Left lung (tissue), 14 donors: ENCODE measurements at places on chromosomes 2 and 18. TPM values are rescaled to one million over a fixed set of nuclear protein-coding genes. Genes with fewer than 3 reads are reported as not detected.

Gene ITPRIPL1
- total RNA-seq = 2.3 TPM

Gene LIMS4
- 1.6 TPM for total RNA-seq

Gene POLE4
- 78.0 TPM for total RNA-seq

DNA sequence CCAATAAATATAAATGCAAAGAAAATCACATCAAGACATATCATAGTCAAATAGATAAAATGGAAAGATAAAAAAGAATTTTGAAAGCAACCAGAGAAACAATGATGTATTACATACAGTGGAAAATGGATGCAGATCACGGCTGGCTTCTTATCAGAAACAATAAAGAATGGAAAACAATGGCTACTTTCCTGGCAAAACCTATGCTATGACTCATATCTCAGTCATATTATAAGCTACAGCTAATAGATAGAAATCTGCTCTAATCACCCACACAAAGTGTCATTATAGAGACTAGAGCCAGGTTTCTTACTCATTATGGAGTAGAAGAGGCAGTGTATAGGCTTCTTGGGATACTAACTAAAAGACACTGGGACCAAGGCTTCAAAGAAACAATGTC is 93.5 kb upstream of the TACR1 start:
- H3K27ac ChIP-seq = no peak overlapping the region
- no peaks in the 10 kb centered on the region for H3K36me3 ChIP-seq
- H3K4me3 ChIP-seq = no peak overlapping the region
- peaks cover 5% of the 10 kb centered on the region for H3K4me1 ChIP-seq
- DNase-seq = no peak
- no peaks in the 10 kb centered on the region for H3K27me3 ChIP-seq

- DNase-seq = no peak
- no peaks in the 10 kb centered on the region for H3K36me3 ChIP-seq
- peaks cover 7% of the 10 kb centered on the region for H3K4me1 ChIP-seq
- no peak overlapping the region for H3K4me3 ChIP-seq
These were observed 109.8 kb upstream of the SIX2 start for GRCh38 chr2:45119038-45119437.

GRCh38 chr2:85277416-85278158 is 50.2 kb downstream of the TGOLN2 start:
- no peaks in the 10 kb centered on the region for H3K36me3 ChIP-seq
- H3K4me3 ChIP-seq = no peak overlapping the region
- H3K27me3 ChIP-seq = no peaks in the 10 kb centered on the region
- H3K4me1 ChIP-seq = peaks cover 4% of the 10 kb centered on the region
- peak overlapping the region; percentile 19 for H3K27ac ChIP-seq

Gene APCDD1
- 49.0 TPM for total RNA-seq

Gene FAM110C
- total RNA-seq = 2.8 TPM

GRCh38 chr2:222903234-222904220 is 42.7 kb downstream of the ACSL3 start:
- DNase-seq = no peak
- H3K36me3 ChIP-seq = no peaks in the 10 kb centered on the region
- no peaks in the 10 kb centered on the region for H3K27me3 ChIP-seq
- H3K4me3 ChIP-seq = no peak overlapping the region
- no peaks in the 10 kb centered on the region for H3K4me1 ChIP-seq

- DNase-seq = no peak
- H3K27ac ChIP-seq = no peak overlapping the region
- H3K36me3 ChIP-seq = no peaks in the 10 kb centered on the region
- H3K27me3 ChIP-seq = no peaks in the 10 kb centered on the region
These were observed 394.2 kb upstream of the ZEB2 start for GRCh38 chr2:144914113-144914512.

DNA sequence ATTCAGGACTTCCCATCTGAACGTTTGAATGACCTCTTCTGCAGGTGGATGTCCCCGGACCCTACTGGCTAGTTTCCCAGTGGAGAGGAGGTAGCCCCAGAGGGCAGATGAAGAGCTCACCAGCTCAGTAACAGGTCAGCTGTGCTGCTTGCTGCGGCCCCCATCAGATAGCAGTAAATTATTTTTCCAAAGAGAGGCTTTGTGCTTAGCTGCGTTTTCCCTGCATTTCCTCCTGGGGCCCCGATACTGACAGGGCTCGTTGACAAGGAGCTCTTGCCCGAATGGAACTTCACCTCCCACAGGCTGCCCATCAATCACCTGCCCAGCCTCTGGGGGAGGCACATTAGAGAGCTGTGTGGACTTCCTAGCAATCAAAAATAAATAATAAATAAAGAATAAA is 185.8 kb downstream of the DOK6 start:
- DNase-seq = no peak
- no peaks in the 10 kb centered on the region for H3K4me1 ChIP-seq

Gene PRADC1
- 23.1 TPM for total RNA-seq

Gene ASXL3
- total RNA-seq = 3.1 TPM

DNA sequence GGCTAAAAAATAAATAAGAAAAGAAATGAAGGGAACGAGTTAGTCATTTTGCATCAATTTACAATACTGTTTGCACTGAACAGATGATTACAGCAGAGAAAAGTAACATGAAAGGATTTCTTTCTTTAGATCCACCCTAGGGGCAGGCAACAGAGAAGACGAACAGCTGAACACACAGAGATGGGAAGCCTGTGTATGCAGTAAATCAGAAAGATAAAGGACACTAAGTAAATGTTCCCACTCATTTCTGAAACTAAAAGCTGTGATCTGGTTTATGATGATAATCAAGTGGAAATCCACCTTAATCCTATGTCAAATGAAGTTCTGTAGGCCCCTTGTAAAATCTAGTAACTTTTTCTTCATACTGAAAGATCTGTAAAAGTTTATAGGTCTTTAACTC is 54.2 kb downstream of the AKAIN1 start:
- no peaks in the 10 kb centered on the region for H3K4me1 ChIP-seq
- H3K27me3 ChIP-seq = no peaks in the 10 kb centered on the region
- H3K27ac ChIP-seq = no peak overlapping the region
- no peaks in the 10 kb centered on the region for H3K36me3 ChIP-seq
- DNase-seq = no peak
- no peak overlapping the region for H3K4me3 ChIP-seq

Gene FAM136A
- total RNA-seq = 25.6 TPM

DNA sequence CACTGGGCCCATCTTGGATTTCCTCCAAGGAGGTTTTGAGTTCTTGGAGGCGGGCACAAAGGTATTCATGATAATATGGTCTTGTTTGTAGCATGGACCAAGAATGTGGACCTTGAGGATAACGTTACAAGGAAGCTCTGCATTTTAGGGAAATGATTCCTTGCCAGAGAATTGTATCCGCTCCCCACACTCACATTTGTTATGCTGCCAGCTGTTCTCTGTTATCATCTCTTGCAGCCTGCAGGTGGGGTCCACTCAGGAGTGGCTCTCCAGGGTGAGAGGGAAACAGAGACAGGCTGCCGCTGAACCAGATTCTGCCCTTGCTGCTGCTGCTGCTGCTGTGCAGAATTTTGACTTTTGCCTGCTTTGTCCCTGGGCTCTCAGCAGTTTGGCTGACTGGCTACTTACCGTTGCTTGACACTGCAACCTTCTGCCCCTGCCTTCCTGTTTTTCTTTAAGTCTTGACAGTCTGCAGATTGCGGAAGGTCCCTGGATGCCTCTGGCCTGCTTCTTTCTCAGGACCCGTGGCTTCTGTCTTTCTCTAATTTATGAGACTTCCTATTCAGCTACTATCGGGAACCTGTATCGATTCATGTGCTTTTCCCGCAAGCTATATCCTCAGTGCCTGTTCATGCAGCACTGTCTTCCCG is 122.3 kb upstream of the DOCK10 start:
- H3K27ac ChIP-seq = no peak overlapping the region
- H3K27me3 ChIP-seq = no peaks in the 10 kb centered on the region
- H3K4me1 ChIP-seq = no peaks in the 10 kb centered on the region
- H3K4me3 ChIP-seq = no peak overlapping the region

Gene DTNB
- total RNA-seq = 25.6 TPM

- H3K27me3 ChIP-seq = no peaks in the 10 kb centered on the region
- H3K36me3 ChIP-seq = no peaks in the 10 kb centered on the region
- DNase-seq = no peak
These were observed 148.7 kb downstream of the CTIF start for GRCh38 chr18:48687346-48688042.

Gene E2F6
- 8.7 TPM for total RNA-seq

DNA sequence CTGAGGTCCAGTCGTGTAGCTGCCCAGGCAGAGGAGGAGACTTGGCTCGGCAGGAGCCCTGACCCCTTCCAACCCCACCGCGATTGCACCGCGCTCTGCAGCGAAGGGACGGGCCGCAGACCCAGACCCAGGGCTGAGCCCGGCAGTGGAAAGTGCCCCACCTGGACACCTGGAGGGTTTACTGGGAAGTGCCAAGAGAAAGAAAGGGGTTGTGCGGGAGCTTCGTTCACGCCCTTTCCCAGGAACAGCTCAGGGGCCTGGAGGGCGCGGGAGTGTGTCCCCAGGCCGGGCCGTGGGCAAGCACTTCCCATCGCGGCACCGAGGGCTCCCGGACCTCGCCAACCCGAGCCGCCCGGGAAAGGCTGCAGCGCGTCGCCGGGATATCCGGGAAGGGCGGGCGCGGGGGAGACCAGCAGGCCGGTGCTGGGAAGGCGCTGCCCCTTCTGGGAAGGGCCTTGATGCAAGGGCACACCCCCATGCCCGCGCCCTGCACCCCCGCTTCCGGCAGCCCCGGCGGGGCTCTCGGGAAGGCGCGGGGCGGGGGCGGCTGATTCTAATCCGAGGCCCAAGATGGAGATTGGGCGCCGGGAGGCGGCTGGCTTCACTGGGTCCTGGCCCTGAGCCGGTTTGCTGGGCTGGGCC is 36.1 kb upstream of the MRPL33 start:
- H3K27ac ChIP-seq = peak overlapping the region; percentile 86
- peak; percentile 86 for DNase-seq
- H3K4me3 ChIP-seq = peak overlapping the region; percentile 37
- H3K36me3 ChIP-seq = no peaks in the 10 kb centered on the region
- peaks cover 44% of the 10 kb centered on the region for H3K4me1 ChIP-seq
- H3K27me3 ChIP-seq = no peaks in the 10 kb centered on the region

- peaks cover 47% of the 10 kb centered on the region for H3K4me1 ChIP-seq
- DNase-seq = no peak
- H3K27ac ChIP-seq = peak overlapping the region; percentile 48
- no peaks in the 10 kb centered on the region for H3K36me3 ChIP-seq
- H3K4me3 ChIP-seq = no peak overlapping the region
These were observed 23.7 kb downstream of the CRACDL start for GRCh38 chr2:98912221-98912851.

- no peak overlapping the region for H3K4me3 ChIP-seq
- peaks cover 6% of the 10 kb centered on the region for H3K4me1 ChIP-seq
- no peak for DNase-seq
- H3K27me3 ChIP-seq = no peaks in the 10 kb centered on the region
- no peak overlapping the region for H3K27ac ChIP-seq
- no peaks in the 10 kb centered on the region for H3K36me3 ChIP-seq
These were observed 177.1 kb downstream of the RNF144A start for GRCh38 chr2:7094231-7094741.

Gene TWIST2
- total RNA-seq = 8.9 TPM

Gene GLI2
- total RNA-seq = 8.5 TPM

Gene POTEI
- not detected for total RNA-seq

DNA sequence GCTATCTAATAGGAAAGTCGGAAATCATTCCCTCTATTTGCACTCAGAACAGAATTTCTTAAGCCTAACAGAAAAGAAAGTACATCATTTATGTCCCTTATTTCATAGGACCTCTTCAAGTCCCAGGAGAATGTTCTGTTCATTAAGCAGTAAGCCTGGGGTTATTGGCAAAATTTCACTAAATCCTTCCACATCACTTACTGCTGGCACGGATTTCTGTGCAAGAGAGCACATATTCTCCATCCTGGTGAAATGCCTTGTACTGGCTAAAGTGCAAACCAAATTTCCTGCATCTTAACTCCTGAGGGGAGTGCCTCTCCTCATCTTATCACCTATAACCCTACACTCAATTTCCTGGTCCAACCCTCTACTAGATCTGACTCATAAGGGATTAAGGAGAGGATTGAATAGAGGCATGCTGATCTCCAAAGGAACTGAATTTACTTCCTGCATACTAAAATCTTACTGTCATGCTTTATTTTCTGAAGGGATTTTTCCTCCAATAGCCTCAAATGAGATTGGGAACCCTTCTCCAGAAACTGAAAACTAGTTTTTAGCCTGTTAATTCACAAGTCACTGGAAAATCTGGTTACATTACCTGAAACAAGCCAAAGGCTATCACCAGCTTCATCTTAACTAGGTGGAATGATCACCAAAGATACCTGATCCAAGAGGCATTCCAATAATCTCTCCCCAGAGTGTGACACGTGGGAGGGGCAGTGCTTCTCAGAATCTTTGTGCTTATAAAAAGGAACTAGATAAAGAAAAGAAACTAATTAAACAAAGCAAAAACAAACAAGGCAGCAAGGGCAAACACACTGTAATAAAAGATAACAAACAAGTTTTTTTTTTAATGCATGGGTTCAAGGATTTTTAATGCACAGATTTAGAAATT is 311.1 kb downstream of the NR4A2 start:
- H3K27me3 ChIP-seq = no peaks in the 10 kb centered on the region
- no peak overlapping the region for H3K4me3 ChIP-seq
- no peak for DNase-seq
